ENCODE measurements at places on chromosomes 6 and 20.

- DNase-seq: no peak
Measured at GRCh38 chr6:149201068-149201655, 116.3 kb upstream of the TAB2 start.

- no peak for DNase-seq
Measured at GRCh38 chr6:148671085-148671484, 75.7 kb upstream of the UST start.

GRCh38 chr20:1296922-1297321 lies 30.8 kb downstream of the SNPH start:
- DNase-seq: no peak

GRCh38 chr6:17638212-17638715 lies 38.2 kb downstream of the FAM8A1 start:
- DNase-seq: no peak

DNA sequence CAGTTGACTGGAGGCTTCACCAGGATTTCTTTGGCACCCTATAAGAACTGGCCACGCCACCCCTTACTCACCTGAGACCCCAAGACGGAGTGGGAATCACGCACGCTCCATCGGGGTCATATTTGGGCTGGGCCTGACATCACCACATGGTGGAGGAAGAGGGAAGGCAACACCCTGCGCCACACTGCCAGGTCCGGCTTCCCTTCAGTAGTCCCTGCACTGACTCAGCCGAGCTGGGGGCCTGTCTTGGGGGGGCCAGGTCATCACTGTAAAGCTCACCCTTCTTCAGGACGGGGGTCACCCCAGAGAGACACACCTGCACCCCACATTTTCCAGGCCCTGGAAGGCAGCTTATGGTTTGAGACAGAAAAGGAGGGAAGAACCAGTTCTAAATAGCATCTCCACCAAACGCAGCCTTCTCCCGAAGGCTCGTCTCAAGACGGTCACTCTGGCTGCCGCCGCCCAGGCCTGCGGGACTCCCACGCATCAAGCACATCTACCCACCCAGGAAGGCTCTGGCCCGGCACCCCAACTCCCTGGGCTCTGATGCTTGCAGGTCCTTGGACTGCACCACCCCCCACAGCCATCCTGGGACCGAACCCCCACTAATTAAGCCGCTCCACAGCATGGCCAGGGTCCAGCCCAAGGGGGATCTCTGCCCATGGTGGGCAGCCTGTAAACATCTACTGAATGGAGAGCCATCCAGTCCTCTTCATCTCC lies 51.8 kb downstream of the GINS1 start:
- DNase-seq: no peak

- no peak for DNase-seq
Measured at GRCh38 chr6:136438441-136438840, 111.8 kb downstream of the MAP7 start.

- DNase-seq: no peak
Measured at GRCh38 chr20:41275301-41275731, 42.2 kb downstream of the ZHX3 start.

DNA sequence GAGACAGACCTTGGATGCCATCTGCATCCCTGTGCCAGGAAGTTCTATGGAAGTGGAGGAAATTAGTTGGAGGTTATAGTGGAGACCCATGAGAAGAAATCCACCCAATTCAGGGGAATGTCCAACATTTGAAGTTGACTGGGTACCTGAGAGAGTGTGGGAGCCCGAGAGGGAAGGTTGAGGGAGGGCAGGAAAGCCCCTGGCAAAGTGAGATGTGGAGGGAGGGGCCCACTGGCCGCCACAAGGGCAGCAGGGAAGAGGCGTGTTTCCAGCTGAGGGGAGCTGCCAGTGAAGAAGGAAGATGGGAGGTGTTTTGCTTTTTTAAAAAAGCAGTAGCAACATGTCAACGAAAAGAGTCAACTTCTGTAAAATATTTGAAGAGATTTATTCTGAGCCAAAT lies 16.3 kb upstream of the SERPINB9 start:
- no peak for DNase-seq

DNA sequence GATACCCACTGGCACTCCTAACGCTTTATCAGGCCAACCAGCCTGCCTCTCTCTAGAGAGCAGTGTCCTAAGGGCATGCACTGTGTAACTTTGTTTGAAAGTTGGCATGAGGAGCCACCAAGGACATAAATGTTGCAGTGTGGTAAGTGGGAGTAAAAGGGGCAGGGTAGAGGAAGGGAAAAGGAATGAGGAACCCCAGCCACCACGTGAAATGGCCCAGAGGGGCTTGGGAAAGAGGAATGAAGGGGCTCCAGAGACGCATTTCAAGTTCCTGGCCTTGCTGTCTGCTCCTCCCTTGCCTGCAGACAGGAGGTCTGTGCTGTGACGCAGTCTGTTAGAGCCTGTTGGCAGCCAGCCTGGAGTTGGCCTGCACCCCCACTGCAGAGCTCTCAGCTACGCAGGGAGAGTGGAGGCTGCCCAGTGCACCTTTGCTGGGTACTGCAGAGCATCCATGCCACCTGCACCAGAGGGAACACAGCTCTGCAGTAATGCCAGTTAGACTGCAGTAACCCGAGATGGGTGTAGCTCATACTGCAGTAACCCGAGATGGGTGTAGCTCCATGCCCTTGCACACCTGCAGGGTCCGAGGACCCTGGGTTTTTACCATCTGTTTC lies 86.8 kb upstream of the SNAP25 start:
- no peak for DNase-seq

DNA sequence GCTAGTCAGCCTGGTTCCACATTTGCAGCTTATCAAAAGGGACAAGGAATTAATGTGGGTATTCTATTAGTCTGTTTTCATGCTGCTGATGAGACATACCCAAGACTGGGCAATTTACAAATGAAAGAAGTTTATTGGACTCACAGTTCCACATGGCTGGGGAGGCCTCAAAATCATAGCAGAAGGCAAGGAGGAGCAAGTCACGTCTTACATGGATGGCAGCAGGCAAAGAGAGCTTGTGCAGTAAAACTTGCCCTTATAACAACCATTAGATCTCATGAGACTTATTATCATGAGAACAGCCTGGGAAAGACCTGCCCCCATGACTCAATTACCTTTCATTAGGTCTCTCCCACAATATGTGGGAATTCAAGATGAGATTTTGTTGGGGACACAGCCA lies 689.1 kb upstream of the MARCKS start:
- no peak for DNase-seq

DNA sequence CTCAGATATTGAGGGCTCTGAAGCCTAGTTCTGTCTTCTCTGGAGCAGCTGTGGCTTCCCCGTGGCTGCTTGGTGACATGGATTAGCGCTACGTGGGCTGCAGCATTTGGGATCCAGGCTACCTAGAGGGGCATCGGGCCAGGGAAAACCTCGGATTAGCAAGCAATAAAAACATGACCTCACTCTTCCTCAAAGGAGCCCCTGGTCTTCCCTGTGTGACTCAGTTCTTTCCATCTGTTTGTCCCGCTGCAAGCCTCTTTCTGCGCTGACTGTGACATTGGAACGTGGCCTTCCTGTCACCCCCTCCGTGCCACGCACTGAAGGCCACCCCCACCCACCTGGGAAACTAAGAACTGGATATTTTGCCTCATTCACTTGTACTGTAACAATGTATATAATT lies 3.6 kb downstream of the MRGBP start:
- no peak for DNase-seq

- no peak for DNase-seq
Measured at GRCh38 chr20:59481477-59482018, 122.8 kb upstream of the PHACTR3 start.

DNA sequence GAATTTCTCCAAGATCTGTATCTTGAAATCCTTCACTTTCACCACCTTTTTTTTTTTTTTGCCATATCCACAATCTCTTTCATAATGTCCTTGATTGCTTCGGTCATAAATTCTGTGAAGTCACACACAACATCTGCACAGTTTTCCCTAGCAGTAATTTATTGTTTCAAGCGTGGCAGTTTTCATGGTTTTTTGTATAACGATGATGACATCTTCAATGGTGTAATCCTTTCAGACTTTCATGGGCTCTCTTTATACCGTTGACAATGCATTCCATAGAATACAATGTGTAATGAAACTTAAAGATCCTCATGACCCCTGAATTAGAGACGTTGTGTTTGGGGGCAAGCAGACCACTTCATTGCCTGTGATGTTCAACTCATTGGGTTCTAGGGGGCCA lies 693.1 kb downstream of the PTPRT start:
- DNase-seq: no peak

DNA sequence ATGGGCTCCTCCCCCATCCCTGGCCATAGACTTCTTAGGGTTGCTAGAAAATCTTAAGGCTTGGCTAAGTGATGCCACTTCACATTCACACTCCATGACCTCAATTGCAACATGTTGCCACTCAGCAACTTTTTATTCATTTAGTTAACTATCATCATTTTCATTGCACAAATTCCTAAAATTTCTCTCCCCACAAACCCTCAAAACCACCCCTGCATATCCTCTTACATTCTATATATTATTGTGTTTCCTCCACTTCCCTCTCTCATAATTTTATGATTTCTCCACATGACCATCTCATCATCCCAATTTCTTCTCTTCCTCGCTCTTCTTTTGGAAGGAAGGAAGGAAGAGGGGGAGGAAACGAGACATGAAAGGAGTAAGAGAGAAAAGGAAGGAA lies 436.0 kb downstream of the HACE1 start:
- DNase-seq: no peak

DNA sequence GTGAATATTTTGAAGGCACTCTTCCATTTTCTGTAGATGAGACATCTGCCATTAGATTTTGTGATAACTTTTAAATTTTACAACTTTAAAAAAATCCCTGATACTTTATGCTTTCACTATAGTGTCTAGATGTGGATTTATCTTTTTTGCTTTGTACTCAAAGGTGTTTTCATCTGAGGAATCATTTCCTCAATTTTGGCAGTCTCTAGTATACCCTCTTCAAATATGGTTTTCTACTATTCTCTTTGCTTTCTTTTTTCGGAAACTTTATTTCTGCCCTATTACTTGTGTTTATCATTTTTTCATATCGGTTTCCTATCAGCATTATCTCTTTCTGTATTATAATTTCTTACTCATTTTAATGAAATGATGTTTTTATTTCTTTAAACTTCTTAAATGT lies 62.2 kb downstream of the SLX4IP start:
- DNase-seq: no peak

- DNase-seq: no peak
Measured at GRCh38 chr6:116290799-116291198, 11.1 kb upstream of the TSPYL1 start.

DNA sequence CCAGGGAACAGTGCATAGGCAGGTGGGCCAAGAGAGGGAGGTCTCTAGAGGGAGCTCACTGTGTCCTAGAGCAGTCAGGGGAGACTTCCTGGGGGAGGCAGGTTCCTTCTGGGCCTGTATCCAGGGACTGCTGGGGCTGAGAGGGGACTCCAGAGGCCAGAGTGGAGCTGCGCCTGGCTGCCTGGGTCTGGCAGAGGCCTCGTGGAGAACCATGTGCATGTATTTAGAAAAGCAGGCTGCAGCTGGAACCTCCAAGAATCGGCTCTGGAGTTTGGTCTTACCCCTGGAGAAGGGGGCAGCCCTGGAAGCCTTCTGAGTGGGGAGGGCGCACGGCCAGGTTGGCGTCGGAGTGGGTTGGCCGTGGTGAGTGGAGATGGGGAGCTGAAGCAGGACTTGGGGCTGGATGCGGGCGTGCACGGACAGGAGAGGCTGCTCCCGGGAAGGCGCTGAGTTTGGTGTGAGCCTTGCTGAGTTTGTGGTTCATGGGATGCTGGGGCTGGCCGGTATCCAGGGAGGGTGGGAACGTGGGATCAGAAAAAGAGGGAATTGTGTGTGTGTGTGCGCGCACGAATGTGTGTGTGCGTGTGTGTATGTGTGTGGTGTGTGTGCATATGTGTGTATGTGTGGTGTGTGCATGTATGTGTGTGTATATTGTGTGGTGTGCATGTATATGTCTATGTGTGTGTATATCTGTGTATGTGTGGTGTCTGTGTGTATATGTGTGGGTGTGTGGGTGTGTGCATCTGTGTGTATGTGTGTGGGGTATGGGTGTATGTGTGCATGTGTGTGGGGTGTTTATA lies 10.8 kb downstream of the VSTM2L start:
- DNase-seq: no peak

DNA sequence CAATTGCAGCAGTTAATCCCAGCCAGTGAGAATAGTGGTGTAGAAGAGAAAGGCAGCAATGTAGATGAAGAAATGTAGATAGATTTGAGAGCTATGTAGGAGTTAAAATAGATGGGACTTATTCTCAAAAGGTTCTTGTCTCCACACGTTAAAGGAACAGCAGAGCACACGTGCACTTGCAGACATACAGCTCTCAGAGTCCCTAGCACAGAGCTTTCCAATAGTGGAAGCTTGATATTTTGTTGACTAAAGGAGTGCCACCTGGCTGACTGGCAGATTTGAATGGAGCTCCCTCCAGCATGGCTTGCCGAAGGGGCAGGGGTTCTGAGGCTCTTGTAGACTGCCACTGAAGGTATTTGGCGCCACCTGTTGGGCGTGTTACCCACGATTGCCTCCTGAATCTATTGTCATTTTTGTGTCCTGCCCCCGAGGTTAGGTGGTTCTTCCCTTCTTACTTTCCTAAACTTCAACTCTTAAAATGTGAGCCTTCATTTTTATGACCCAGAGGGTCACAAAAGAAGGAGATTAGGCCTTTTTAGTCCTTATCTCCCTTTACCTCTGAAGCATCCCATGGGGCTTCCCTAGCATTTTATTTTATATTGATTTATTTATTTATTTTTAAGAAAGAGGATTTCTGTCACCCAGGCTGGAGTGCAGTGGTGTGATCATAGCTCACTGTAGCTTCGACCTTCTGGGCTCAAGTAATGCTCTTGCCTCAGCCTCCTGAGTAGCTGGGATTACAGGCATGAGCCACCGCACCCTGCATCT lies 16.4 kb downstream of the BRD2 start:
- DNase-seq: peak; percentile 94

DNA sequence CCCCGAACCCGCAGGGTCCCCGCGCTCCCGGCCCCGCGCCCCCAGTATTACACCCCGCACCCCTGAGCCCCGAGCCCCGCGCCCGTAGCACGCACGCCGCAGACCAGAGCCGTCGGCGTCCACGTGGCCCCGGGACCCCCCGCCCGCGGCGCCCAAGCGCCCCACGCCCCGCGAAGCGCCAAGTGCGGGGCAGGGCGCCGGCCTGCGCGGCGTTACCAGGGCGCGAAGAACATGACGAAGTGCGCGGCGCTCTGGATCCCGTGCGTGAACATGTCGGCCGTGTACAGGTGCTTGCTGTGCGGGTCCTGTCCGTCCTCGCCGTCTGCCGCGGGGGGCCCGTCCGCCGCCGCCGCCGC lies 312 bp downstream of the TXNDC5 start:
- DNase-seq: no peak

- no peak for DNase-seq
Measured at GRCh38 chr20:13221313-13221672, 219 bp downstream of the ISM1 start.

DNA sequence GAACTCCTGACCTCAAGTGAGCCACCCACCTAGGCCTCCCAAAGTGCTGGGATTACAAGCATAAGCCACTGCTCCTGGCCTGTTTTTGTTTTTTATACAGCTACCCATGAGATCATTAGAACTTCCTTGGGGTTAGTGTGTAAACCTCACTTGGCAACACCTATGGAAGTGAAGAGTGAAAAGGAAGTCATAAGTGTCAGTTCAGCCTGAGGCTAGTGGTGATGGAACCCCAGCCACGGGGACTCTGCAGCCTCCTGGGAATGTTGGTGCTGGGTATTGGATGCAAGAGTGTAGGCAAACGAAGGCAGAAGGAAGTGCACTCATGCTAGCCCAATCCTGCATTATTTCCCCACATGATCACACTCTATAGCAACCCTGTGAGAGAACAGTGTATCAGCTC lies 33.6 kb upstream of the FUCA2 start:
- no peak for DNase-seq

GRCh38 chr6:108874470-108875160 lies 26.4 kb downstream of the ARMC2 start:
- DNase-seq: peak; percentile 6

Data from activated T-cell treated with anti-CD3 and anti-CD28 coated beads for 1 hour (primary cell).